HepG2 (cell line): ENCODE measurements at places on chromosomes 1 and 21. TPM values are rescaled to one million over a fixed set of nuclear protein-coding genes. Genes with fewer than 3 reads are reported as not detected.

DNA sequence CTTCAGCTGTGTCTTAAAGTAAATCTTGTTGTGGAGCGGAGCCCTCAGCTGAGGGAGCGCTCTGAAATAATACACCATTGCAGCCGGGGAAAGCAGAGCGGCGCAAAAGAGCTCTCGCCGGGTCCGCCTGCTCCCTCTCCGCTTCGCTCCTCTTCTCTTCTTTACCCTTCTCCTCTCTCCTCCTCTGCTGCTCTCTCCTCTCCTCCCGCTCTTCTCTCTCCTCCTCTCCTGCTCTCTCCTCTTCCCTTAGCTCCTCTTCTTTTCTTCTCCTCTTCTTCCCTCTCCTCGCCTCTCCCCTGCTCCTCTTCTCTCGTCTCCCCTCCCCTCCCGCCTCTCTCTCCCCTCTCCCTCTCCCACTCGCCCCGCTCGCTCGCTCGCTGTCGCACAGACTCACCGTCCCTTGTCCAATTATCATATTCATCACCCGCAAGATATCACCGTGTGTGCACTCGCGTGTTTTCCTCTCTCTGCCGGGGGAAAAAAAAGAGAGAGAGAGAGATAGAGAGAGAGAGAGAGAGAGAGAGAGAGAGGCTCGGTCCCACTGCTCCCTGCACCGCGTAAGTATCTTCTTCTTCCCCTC, at the start of gene PROX1:
Gene PROX1 (plus strand): TSS at position 47 of the 580 bp plus-strand sequence. CDS start 8,563 bp downstream, outside the sequence.
- DNase-seq, result no peak

DNA sequence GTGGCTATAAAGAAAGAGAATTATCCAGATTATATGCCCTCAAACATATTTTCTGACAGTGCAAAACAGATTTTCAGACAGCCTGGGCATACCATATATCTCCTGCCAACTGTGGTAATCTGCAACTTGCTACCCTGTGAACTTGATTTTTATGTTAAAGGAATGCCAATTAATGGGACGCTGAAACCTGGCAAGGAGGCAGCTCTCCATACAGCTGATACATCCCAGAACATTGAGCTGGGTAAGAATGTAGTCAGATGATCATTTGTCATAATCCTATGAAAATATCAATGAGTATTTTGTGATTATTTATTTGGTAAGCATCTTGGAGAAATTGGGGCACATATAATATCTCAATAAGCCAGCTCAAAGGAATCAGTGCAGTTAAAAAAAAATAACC, 124.2 kb downstream of the VPS13D start:
- DNase-seq, result no peak

LUZP1 gene
- total RNA-seq, result 12.7 and 21.5 TPM in 2 replicates

CRNN gene
- not detected in 2 replicates for total RNA-seq

DNA sequence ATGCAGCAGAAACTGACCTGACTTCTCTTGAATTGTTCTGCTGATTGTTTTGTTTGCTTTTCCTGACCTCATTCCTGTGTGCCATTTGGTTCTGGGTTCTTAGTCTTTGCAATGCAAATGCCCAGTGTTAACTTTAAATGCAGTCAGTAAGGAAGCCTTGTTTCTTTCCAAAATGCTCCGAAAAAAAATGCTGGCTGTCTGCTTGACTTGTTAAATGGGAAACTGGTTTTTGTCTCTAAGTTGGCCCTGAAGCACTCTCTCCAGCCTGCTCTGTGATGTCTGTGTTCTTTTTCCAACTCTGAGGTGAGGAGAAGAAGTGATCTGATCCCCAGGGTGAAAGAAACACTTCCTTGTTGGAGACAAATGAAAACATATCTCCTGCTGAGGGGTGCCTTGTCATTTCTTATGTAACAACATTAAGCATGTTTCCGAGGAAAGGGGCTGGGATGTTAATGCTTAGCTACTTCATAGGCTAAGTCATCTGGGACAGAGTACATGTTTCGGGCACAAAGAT, 256.3 kb upstream of the ADGRL4 start:
- no peak for DNase-seq

GRCh38 chr1:150621497-150622302, 7.7 kb downstream of the ENSA start:
- peak; percentile 48 for DNase-seq

GBP7 gene
- total RNA-seq, result not detected in 2 replicates

RAB13 gene
- 24.7 and 28.7 TPM in 2 replicates for total RNA-seq

- DNase-seq, result no peak
Measured at GRCh38 chr21:17709266-17709611, 96.5 kb upstream of the BTG3 start.

- no peak for DNase-seq
Measured at GRCh38 chr1:177442584-177442983, 271.8 kb downstream of the BRINP2 start.

GRCh38 chr1:15218287-15219279, 28.4 kb upstream of the FHAD1 start:
- DNase-seq, result no peak

GRCh38 chr1:156152628-156153027, 757 bp upstream of the SEMA4A start:
- no peak for DNase-seq

DNA sequence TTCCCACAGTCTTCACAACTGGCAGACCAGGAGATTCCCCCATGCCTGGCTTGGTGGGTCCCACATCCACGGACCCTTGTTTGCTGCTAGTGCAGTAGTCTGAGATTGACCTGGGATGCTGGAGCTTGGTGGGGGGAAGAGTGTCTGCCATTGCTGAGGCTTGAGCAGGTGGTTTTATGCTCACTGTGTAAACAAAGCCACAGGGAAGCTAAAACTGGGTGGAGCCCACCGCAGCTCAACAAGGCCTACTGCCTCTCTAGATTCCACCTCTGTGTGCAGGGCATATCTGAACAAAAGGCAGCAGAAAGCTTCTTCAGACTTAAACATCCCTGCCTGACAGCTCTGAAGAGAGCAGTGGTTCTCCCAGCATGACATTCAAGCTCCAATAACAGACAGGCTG, 177.3 kb upstream of the ETV3 start:
- no peak for DNase-seq

EFNA1 gene
- total RNA-seq, result 41.2 and 81.8 TPM in 2 replicates

GRCh38 chr1:36083219-36083618, 675 bp upstream of the TEKT2 start:
- no peak for DNase-seq

OSCP1 gene
- 0.60 and 0.86 TPM in 2 replicates for total RNA-seq

DNA sequence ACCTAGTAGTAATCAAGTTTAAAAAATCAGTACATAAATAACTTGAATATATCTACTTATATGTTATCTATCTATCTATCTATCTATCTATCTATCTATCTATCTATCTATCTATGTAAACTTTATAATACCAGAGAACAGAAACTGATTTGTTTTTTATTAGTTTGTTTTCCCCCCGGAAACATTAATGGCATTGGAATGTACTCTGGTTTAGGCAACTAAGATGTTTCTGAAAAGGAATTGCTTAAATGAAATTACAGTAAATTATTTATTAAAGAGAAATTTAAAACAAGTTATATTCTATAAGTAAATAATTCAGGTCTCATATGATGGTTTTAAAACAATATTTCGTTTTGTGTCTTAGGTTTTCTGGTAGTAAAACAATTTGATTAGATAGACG, 681.0 kb upstream of the ADAMTS5 start:
- no peak for DNase-seq

NUDT17 gene
- 2.6 TPM in 2 replicates for total RNA-seq

GNG4 gene
- 27.1 and 37.9 TPM in 2 replicates for total RNA-seq

- peak; percentile 66 for DNase-seq
Measured at GRCh38 chr1:25695090-25695770, 78.6 kb downstream of the MAN1C1 start.

- DNase-seq, result no peak
Measured at GRCh38 chr1:46615088-46615487, 1.5 kb downstream of the MOB3C start.

OR2T29 gene
- not detected in 2 replicates for total RNA-seq

DNA sequence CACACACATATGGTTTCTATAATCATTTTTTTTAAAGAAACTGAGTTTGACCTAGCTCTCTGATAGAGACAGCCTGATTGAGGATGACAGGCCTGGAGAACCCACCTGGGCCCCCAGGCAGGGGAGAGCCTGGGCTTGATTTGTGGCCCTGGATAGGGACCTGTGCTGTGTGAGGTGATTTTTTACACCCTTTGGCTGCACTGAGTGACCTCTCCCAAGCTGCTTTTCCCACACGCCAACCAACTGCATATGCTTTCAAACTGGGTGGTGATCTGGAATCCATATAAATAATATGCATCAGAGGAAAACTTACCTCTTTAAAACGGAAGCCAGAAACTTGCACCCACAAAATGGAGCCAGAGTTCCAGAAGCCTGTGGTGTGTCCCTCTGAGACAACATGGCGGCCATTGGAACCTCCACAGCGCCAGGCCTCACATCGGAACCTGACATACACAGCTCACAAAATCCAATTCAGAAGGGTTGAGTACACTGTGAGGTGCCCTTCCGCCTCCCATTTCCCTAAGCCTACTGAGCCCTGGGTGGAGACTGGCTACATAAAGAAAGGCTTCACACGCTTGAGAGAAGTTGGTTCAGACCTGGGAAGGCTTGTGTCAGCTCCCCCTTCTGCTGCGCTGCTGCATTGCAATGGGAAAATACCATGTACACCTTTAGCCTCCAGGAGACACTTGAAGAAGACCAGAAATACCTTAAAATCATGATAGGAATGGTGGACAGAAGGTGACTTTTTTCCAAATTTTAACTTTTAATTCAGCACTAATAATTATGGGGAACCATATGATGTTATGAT, 160.7 kb downstream of the HHIPL2 start:
- DNase-seq, result peak; percentile 21

GRCh38 chr1:198197285-198197684, 40.5 kb downstream of the NEK7 start:
- DNase-seq, result no peak

DNA sequence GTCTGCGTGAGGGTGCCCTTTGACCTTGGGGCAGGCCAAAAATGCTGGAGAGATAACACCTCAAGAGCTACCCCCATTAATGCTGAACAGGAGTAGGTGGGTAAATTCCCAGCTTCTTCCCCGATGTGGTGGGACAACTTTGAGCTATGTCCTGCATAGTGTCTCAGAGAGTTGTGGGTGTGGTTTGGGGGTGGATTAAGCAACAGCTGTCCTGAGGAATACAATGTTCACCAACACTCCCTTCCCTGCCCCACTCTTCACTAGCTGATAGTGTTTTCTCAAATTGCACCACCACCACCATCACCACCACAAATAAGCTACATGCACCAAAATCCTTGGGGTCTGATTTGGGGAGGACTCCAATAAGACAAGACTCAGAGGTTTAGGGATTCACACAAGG, 258.4 kb downstream of the HLX start:
- DNase-seq, result no peak

- no peak for DNase-seq
Measured at GRCh38 chr21:45497846-45498645, 44.2 kb downstream of the SLC19A1 start.

ASCL5 gene
- total RNA-seq, result not detected in 2 replicates

DNA sequence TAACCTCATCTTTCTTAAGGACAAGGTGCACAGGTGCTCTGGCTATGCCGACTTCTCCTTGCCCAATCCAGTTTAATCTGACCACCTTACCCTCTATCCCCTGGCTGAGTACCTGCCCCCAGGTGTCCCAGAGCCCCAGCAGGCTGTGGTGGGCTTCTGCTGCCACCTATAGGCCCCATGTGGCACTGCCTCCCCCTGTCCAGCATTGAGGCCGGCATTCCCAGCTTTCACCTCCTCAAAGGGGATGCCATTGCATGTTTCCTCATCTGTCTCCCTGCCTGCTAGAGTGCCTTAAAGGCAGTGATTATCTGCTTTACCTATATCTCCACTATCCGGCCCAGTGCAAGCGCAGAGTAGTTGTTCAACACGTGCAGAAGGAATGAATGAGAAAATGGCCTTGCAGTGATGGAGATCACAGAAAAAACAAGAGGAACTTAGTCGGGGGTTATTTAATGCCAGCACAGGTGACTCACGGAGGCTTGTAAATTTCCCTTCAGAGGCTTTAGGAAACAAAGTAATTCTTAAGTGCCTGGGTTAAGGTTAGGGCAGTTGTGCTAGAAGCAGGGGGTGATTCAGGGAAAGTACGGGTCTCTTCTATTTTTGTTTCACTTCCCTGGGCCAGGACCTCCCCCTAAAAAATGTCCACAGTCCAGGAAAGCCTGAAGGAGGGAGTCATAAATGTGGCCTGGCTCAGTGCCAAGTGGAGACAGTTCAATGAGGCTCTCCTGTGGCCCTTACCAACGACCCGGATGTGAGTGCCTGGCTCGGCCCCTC, 131.8 kb upstream of the NGF start:
- DNase-seq, result peak; percentile 8

- DNase-seq, result no peak
Measured at GRCh38 chr1:193355626-193356025, 169.2 kb upstream of the B3GALT2 start.

KPRP gene
- total RNA-seq, result not detected in 2 replicates

GRCh38 chr1:91325456-91325855, 79.2 kb downstream of the HFM1 start:
- DNase-seq, result no peak

LCE1F gene
- total RNA-seq, result not detected in 2 replicates

AADACL4 gene
- not detected in 2 replicates for total RNA-seq

GRCh38 chr1:172343240-172344160, 77.0 kb upstream of the C1orf105 start:
- no peak for DNase-seq

GRCh38 chr1:185070051-185070450, 24.7 kb downstream of the RNF2 start:
- DNase-seq, result no peak

DNA sequence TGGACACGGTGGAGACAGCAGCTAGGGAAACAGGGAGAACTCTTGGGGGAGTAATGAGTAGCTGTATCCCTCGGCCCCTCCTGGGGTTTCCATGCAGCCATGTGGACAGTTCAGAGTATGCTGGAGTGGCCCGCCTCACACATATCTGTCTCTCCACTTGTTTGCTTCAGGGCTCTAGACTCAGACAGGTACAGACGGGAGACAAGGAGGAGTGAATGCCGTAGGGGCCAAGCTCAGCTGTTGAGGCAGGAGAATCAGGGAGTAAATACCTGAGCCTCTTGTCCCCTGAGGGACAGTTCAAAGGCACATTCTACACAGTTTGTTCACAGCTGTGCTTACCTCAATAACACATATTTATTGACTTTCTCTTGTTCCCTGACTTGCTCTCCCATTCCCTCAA, 7.7 kb upstream of the PTGFRN start:
- no peak for DNase-seq

RIPK4 gene
- 4.9 and 5.3 TPM in 2 replicates for total RNA-seq

DNA sequence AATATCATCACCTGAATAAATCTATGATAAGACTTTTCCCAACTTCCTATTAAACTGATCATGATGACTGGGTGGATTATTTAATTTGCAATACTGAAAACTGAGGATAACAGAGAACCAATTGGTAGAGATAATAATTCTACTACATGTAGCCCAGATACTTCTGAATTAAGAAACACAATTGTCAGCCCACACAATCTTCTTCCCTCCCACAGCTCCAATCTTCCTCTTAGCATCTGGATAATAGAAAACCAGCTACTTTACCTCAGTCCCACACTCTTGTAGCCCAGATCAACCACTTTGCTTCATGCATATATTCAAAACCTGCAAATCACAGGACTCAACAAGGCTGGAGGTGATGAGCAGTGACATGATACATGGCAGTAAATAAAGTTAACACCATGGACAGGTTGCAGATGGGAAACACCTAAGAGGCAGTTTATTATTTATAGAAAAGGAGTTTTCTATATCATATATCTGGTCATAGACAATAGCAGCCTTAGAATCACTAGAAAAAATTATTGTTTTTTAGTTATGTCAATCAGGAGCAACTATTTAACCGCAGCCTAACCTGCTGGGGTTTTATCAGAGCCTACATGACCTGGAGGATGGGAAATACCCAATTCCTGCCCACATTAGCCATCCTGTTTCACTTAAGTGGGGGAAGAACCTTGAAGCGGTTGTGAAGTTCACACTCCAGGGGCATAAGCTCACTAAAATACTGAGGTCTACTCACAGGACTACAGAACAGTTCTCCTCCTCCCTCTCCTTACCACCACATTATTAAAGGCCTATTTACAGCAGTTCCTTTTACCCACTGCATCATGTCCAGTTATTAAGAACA, 16.7 kb downstream of the FRRS1 start:
- no peak for DNase-seq
